ENCODE measurements at places on chromosomes 1 and 21.
A peak's percentile ranks its signal among the peaks of the same experiment; 100 is the strongest.

- DNase-seq, result no peak
Observed at GRCh38 chr21:39483917-39484316, 32.1 kb downstream of the SH3BGR start.

DNA sequence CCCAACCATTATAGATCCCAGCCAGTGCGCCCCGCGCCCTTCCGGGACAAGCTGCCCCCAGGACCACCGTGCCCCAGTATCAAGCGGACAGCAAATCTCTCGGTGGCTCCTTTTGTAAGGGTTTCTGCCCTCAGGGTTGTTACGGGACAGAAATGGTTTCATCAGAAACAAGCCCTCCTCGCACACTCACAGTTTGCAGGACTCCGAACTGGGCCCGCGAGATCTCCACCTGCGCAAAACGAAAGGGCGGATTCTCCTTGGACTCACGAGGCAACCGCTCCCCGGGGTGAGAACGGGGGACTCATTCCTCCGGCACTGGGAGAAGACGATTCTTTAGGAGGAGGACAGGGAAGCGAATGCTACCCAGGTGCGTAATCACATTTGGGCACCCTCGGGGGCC, 51.1 kb upstream of the H6PD start:
- no peak for DNase-seq

GRCh38 chr1:39671793-39672550, at the start of gene NT5C1A:
NT5C1A (minus strand) TSS chr1:39672107; CDS start chr1:39672038, 69 bp downstream.
- peak; percentile 27 for DNase-seq

DNA sequence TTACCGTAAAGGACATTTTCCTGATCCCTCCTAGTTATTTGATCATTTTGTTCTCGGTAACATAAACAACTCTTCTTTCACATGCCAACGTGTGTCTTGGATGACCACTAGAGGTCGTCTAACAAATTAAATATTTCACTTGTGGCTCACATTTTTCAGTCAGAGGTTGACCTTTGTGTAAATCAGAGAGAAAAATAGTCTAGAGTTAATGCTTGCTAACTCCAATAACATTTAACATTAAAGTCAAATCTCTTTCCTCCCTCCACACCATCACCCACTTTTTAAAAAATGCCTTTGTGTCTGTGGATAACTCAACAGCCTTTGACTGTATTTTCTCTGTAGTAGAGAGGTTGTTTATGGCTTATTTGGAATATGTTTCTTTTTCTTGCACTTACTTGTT, 220.5 kb upstream of the B3GALT2 start:
- DNase-seq, result no peak

DNA sequence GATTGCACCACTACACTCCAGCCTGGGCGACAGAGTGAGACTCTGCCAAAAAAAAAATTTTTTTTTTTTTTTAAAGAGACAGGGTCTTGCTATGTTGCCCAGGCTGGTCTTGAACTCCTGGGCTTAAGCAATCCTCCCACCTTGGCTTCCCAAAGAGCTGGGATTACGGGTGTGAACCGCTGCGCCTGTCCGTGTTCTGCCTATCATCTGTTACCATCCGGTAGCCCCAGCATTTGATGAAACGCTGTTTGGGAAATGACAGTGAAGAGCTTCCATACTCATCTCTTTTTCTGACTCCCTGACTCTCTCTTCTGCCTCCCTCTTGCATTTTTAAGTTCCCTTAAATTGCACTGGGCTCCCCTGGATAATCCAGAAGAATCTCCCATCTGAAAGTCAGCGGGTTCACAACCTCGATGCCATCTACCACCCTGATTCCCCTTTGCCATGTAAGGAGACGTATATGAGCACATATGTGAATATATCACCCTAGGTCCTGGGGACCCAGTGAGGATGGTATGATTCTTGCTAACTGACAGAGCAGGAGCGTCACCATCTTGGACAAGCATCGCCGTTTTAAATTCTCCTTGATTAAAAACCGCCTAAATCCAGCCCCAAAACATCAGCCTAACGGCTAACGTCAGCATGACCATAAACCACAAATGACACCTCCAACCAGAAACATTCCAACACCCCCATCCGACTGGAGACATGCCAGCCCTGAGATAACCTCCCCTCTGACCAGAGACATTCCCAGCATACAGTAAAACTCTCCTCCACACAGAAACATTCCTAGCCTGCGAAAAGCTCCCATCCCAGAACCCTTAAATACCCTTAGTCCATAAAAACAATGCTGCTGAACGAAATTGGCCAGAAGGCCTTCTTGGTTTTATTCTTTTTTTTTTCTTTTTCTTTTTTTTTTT, 12.4 kb downstream of the TNFRSF8 start:
- no peak for DNase-seq

GRCh38 chr1:2279210-2279639, 51.1 kb downstream of the SKI start:
- DNase-seq, result no peak

GRCh38 chr21:23960769-23961168, 1646.5 kb downstream of the MRPL39 start:
- no peak for DNase-seq

DNA sequence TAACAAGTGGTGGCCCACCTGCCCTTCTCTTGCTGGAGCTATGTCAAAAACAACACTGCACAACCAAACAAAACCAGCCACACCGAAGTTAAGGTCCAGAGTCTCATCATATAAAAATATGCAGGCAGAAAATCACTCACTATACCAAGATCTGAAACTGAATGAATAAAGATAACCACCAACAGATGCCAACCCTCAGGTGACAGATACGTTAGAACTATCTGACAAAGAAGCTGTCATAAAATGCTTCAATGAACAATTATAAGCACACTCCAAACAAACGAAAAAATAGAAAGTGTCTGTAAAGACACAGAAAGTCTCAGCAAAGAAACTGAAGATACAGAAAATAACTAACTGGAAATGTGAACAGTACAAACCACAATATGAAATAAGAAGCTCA, 14.0 kb downstream of the ZNF496 start:
- no peak for DNase-seq

GRCh38 chr1:205500240-205501233, 3.9 kb upstream of the CDK18 start:
- no peak for DNase-seq

DNA sequence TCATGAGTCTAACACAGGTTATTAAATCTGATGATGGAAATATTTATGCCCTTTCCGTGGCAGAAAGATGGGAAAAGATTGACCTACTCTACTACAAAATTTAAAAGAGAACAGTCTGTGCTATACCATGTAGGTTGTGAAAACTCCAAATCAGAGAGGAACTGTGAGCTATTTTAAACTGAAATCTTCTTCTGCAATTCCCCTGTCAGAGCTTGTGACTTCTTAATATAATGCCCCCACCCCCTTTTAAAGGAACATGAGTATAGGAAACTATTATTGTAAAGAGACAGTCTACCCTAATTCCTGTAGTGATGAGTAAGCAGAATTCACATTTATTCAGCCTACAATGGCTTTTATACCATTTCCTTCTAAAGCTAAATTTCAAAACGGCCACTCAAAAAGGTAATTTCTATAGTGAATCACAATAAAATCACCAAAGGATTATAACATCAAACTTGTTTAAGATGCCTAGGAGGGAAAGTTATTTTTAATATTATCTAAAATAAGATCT, 11.7 kb downstream of the DSCAM start:
- DNase-seq, result no peak

- peak; percentile 15 for DNase-seq
Observed at GRCh38 chr1:107139833-107140702, 771 bp upstream of the NTNG1 start.

GRCh38 chr1:119279456-119280381, 88.9 kb upstream of the HAO2 start:
- DNase-seq, result no peak

DNA sequence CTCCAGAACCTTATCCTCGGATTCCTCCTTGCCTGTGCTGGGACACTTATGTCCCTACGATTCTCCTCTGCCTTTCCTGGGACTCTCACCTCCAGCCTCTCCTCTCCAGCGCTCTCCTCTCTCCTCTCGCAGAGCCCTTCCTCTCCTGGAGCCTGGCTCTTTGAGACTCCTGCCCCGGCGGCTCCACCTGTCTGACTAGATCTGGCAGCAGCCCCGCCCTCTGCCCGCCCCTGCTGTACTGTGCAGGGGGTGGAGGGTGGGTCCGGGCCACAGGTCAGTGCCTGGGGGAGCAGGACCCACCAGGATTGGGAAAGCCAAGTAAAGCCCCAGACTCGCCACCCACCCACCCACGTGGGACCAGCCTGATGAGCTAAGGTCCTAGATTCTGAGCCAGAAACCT, 1.6 kb downstream of the ELOVL1 start:
- DNase-seq, result no peak

GRCh38 chr1:19798486-19799229, 1.1 kb downstream of the TMCO4 start:
- DNase-seq, result no peak

DNA sequence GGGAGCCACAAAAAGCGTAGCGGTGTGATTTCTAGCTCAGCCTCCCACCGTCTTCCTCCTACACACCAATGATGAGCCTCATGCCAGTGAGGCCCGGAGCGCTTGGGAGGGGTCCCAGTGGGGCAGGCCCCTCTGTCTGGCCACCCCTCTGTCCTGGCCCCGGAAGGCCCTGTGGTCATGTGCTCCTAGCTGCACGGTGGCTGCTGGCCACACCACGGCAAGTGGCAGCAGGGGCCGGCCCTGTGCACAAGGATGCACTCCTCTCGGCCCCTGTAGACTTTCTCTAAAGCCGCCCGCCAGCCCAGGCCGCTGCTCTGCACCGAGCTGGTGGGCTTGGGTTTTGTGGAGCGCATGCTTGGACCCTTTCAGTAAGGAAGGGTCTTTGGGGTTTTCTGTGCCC, 53.6 kb downstream of the KCNAB2 start:
- DNase-seq, result no peak

DNA sequence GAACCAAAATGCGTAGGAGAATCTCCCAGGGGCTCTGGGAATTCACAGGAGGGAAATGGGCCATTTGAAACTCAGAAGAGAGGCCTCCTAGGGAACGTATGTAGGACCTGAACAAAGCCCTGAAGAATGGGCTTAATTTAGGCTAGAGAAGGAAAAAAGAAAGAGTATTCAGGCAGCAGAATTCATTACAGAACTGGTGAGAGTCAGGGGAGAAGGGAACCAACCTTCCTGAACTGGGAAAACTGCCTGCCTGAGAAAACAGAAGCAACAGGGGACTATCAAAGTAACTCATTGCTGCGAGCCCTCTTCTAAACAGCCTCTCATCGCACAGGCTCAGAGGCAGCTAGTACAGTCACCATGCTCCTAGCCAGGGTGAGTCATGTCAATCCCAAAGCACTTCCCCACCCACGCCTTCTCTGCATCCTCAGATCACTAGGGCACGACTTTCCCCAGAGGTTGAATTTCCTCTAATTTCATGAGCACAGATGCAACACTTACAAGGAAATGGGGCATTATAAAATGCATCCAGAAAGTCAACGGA, 98.1 kb downstream of the ADSS2 start:
- DNase-seq, result peak; percentile 19

DNA sequence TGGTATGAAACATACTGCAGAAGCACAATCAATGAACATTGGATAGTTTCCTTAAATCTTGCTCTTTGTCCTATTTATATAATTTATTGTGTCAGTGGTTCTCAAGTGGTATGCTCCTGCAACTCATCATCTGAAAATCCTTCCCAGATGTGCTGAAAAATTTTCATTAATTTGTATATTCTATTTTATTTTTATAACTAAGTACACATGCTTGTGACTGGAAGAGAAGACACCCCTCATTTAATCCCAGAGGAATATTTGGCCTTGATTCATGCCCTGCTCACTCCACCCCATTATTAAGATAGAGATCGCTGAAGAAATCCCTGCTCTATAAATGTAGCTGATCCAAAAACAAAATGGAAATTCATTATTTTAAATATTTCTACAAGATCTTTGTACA, 870.5 kb upstream of the CXADR start:
- DNase-seq, result no peak

- no peak for DNase-seq
Observed at GRCh38 chr1:160125746-160126145, 10.2 kb downstream of the ATP1A2 start.

DNA sequence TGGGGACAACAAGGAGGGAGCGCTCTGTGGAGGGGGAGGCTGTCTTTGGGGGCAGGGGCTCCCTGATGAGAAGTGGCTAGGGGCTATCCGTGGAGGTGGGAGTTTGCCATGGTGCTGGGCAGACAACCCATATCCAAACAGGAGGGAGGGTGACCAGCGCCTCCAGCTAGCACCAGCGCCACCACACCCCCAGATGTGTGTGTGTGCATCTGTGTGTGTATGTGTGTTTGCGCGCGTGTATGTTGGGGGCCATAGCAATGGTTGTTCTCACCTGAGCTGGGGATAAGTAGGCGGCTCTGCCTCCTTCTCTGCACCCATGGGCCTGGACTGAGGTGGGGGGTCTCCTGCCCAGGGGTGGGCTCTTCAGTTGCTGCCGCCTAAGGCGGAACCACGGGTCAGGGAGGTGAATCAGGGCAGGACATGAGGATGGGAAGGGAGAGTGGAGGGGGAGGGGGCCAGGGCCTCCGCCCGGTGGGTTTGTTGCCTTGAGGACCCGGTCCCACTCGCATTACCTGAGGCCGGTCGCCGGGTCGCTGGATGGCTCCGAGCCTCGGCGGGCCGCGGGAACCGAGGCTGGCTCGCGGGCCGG, 345 bp downstream of the HPCAL4 start:
- no peak for DNase-seq
